ENCODE measurements at places on chromosomes 13 and 19. TPM values are rescaled to one million over a fixed set of nuclear protein-coding genes. Genes with fewer than 3 reads are reported as not detected.

The SGCG gene
- total RNA-seq, result not detected

The ZNF414 gene
- total RNA-seq, result 29.9 TPM

The POMP gene
- 52.1 TPM for total RNA-seq

The ACP7 gene
- total RNA-seq, result 0.57 TPM

The CCDC106 gene
- 7.2 TPM for total RNA-seq

The NR1H2 gene
- 63.3 TPM for total RNA-seq

The ZNF430 gene
- total RNA-seq, result 6.6 TPM

The TTC9B gene
- not detected for total RNA-seq

The RELB gene
- 11.8 TPM for total RNA-seq

The ZNF382 gene
- total RNA-seq, result 0.53 TPM

The EXOC3L2 gene
- total RNA-seq, result 1.5 TPM

The POLD1 gene
- total RNA-seq, result 18.7 TPM

The SYNE4 gene
- 0.95 TPM for total RNA-seq

The FFAR3 gene
- total RNA-seq, result not detected

The C2CD4C gene
- 0.56 TPM for total RNA-seq

All from esophagus squamous epithelium (tissue), 5 donors.